GM12891 (cell line): ENCODE measurements at places on chromosomes 3 and 15.

DNA sequence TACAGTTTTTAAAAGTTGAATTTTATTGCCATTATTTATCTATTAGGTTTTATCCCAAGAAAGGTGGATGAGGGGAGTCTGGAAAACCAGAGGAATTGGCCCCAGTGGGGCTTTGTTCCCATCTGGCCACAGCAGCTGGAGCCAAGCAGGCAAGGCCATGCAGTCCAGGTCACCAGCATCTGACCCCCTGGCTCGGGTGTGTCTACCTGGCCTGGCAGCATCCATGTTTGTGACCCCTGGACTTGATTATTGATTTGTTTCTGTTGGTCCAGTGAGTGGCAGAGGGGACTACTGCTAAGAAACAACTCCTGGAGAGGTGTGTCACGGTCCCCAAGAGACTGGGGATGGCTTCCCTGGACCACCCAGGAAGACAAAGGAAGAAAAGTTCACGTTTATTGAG lies 111.1 kb downstream of the NUP210 start:
- no peak for DNase-seq

DNA sequence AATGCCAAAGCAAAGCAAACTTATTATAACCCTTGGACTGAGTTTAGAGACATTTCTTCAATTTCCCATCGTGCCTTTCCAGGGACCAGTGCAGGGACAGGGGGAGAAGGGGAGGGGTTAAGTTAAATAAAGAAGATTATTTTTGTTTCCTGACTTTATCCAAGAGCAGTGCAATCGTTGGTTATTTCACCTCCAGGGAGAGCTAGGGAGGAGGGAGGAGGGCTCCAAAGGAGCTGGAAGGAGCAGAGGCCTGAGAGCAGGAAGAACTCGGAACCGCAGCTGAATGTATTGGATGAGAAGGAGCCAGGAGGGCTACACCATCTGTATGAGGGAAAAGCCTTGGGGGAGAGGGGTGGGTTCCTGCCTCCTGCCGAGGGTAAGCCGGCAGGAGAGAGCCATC lies 20.7 kb downstream of the HAPLN3 start:
- no peak for DNase-seq

- no peak for DNase-seq
These were observed 15.3 kb downstream of the FLNB start for GRCh38 chr3:58023531-58023930.

GRCh38 chr3:31876331-31876730 lies 104.7 kb downstream of the OSBPL10 start:
- DNase-seq: no peak

GRCh38 chr15:78915341-78916087 lies 29.3 kb downstream of the CTSH start:
- DNase-seq: no peak
